ENCODE measurements at places on chromosomes 12 and 14.

DNA sequence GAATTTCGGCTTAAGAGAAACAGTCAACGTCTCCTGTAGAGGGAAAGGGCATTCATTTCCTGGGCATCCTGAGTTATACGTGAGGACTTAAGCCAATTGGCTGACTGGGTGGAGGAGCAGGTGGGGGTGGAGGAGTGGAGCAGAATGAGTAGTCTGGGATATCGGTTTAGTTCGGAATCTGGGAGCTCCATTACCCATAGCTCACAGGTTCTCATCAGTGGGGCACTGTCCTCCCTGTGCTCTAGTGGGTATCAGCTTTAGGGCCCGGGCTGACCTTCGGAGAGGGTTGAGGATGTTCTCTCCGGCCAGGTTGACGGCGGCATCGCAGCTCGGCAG, 704 bp downstream of the SDR39U1 start:
- no peak for DNase-seq

DNA sequence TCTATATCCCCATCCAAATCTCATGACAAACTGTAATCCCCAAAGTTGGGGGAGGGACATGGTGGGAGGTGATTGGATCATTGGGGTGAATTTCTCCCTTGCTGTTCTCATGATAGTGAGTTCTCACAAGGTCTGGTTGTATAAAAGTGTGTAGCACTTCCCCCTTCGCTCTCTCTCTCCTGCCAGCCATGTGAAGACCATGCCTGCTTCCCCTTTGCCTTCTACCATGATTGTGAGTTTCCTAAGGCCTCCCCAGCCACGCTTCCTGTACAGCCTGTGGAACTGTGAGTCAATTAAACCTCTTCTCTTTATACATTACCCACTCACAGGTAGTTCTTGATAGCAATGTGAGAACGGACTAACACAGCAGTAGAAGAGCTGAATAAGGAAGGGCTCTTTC, 62.6 kb upstream of the VASH1 start:
- DNase-seq: no peak

DNA sequence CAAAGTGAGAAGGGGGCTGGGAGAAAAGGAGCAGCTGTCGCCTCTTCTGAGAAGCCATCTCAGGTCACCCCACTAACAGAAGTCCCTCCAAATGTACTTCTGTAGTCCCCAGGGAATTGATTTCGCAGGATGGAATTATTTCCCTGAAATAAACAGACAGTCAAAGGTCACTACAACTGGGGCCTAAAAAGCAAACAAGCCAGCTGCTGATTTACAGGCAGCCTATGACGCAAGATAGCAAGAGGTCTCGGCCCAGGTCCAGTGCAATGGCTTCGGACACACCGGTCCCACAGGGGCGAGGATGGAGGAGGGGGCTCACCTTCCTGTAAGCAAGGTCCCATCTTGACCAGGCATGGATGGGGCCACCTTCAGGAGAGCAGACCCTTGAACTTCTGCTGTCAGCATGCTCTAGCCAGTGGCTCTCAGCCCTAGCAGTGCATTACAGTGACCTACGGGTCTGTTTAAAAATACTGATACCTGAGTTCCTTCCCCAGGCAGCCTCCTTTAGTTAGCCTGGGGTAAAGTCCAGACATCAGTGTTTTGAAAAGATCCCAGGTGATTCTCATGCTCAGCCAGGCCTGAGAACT, 18.1 kb downstream of the NUAK1 start:
- no peak for DNase-seq

DNA sequence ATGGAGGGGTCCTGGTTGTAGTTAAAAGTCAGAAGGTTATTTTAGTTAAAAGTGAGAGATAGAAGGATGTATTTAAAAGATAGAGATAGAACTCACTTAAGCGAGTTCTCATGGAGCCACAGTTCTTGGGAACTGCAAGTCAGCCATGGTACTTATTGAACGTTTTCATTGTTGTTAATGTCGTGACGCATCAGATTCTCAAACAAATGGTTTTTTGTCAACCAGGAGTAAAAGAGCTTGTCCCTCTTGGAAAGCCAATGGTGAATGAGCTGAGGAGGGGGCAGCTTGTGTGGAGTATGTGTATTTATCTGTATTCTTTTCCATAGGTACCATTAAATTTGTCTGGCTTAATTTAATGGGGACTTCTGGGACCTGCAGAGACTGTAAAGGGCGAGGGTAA, 68.6 kb downstream of the FIGNL2 start:
- DNase-seq: no peak

DNA sequence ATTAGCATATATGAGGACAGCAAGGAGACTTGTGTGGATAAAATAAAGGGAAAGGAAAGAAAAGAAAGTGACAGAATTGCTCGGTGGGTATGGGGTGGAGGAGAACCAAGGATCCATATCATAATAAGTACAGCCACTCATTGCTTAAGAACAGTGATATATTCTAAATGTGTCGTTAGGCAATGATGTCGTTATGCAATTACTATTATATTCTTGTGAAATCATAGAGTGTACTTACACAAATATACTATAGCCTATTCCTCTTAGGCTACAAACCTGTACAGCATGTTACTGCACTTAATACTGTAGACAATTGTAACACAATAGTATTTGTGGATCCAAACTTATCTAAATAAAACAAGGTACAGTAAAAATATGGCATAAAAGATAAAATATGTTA, 271.1 kb downstream of the CCER1 start:
- no peak for DNase-seq

- DNase-seq: no peak
Measured at GRCh38 chr14:61126603-61127498, 145.8 kb downstream of the SLC38A6 start.

GRCh38 chr14:69696204-69696527, 70.8 kb upstream of the SRSF5 start:
- no peak for DNase-seq

DNA sequence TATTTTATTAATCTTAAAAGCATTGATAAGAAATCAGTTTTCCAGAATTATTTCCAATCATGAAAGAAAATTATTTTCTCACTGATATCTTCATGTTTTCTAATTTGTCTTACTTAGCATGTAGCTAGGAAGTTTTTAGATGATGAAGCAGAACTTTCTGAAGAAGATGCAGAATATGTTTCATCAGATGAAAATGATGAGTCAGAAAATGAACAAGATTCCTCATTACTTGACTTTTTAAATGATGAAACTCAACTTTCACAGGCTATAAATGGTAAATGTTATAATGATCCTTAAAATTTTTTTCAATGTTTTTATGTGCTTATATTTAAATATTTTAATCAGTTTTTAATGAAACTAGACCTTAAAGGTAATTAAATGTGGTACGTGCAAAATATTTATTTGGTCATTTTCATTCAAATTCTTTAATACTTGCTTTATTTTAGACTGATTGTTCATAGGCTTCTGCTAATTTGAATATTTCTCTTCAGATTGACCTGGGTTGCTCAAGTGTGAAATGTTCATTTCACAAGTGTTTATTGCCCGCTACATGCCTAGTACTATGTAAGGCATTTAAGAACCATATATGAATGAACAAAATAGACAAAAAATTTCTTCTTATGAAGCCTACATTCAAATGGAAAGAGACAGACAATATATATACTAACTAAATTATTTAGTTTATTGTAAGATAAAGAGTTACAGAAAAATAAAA, 49.5 kb downstream of the FANCM start:
- no peak for DNase-seq

- no peak for DNase-seq
Measured at GRCh38 chr12:58298803-58299202, 357.4 kb downstream of the ATP23 start.

DNA sequence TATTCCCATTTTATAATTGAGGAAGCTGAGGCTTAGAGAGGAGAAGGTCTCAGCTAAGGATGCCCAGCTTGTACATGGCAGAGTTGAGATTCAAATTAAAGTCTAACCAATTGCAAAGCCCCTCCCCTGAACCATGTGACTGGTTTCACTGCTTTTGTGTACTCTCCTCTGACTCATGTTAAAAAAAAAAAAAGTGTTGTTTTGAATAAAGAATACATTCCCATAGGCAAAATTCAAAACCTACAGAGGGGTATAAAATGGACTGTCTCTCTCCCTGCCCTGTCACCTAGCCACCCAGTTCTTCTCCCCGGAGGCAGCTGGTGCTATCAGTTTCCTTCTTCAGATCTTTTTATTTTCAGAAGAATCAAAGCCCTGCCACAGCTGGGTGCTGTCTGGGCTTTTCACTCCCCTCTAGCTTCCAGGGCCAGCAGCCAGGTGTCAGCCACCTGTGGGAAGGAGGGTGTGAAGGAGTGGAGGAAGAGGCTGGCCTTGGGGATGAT, 5.4 kb downstream of the PSMD9 start:
- peak; percentile 81 for DNase-seq

- no peak for DNase-seq
Measured at GRCh38 chr14:92950193-92950540, 27.2 kb downstream of the CHGA start.

GRCh38 chr14:68327231-68327630, 465.6 kb downstream of the ZFP36L1 start:
- DNase-seq: no peak

- no peak for DNase-seq
Measured at GRCh38 chr12:9710584-9711375, 22.1 kb downstream of the CLECL1 start.
